CD8-positive, alpha-beta memory T cell (primary cell): ENCODE measurements at places on chromosomes 6 and 20. TPM values are rescaled to one million over a fixed set of nuclear protein-coding genes. Genes with fewer than 3 reads are reported as not detected.
A peak's percentile ranks its signal among the peaks of the same experiment; 100 is the strongest.

Gene CST4
- total RNA-seq = not detected

Gene HSPA1L
- 3.8 TPM for total RNA-seq

Gene BTN1A1
- total RNA-seq = 0.09 TPM

Gene GSTA2
- total RNA-seq = not detected

Gene SNPH
- total RNA-seq = 3.5 TPM

Gene WFDC10B
- total RNA-seq = not detected

Gene LKAAEAR1
- total RNA-seq = 0.29 TPM

Gene SLC26A8
- not detected for total RNA-seq

- H3K27me3 ChIP-seq = no peaks in the 10 kb centered on the region
- H3K4me3 ChIP-seq = no peak overlapping the region
- DNase-seq = no peak
- peaks cover 86% of the 10 kb centered on the region for H3K36me3 ChIP-seq
- no peak overlapping the region for H3K27ac ChIP-seq
These were observed 20.8 kb downstream of the RBM39 start for GRCh38 chr20:35721219-35721618.

DNA sequence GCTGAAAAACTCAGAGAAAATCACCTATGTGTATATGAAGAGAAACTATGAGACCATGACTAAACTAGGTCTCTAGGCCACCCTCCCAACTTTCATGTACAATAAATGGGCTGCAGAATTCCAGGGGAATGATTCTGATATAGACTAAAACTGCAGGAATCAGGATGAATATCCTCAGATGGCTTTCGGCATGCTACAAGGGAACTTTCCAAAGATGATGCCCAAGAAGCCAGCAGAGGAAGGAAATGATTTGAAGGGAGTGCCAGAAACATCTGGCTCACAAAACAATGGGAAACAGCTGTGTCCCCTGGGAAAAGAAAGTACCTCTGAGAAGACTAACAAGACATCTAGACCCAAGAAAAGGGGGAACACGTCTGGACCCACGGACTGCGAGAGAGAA lies 41.1 kb downstream of the PLN start:
- H3K4me1 ChIP-seq = no peaks in the 10 kb centered on the region
- no peak overlapping the region for H3K4me3 ChIP-seq
- no peaks in the 10 kb centered on the region for H3K36me3 ChIP-seq
- no peaks in the 10 kb centered on the region for H3K27me3 ChIP-seq

- H3K36me3 ChIP-seq = no peaks in the 10 kb centered on the region
- H3K27me3 ChIP-seq = no peaks in the 10 kb centered on the region
- no peak for DNase-seq
- H3K4me1 ChIP-seq = no peaks in the 10 kb centered on the region
- H3K4me3 ChIP-seq = no peak overlapping the region
These were observed 4.4 kb downstream of the PGK2 start for GRCh38 chr6:49782725-49783124.

GRCh38 chr6:150599199-150600009 lies at the start of gene PLEKHG1:
TSS of gene PLEKHG1 (plus strand) at chr6:150599885. CDS start at chr6:150733682, 133,797 bp downstream.
- peak within 1 kb of the TSS; percentile 52 for H3K4me3 ChIP-seq
- peak within 1 kb of the TSS; percentile 7 for H3K27ac ChIP-seq
- no peaks in the 10 kb centered on the region for H3K4me1 ChIP-seq

- H3K4me3 ChIP-seq = no peak overlapping the region
- no peaks in the 10 kb centered on the region for H3K27me3 ChIP-seq
These were observed 51.5 kb downstream of the EZR start for GRCh38 chr6:158767709-158768108.

- H3K4me3 ChIP-seq = no peak overlapping the region
- H3K27me3 ChIP-seq = peaks cover 40% of the 10 kb centered on the region
These were observed 7.2 kb downstream of the FOXC1 start for GRCh38 chr6:1616701-1617463.

GRCh38 chr6:81890846-81891245 lies 138.4 kb upstream of the TENT5A start:
- no peak overlapping the region for H3K4me3 ChIP-seq
- H3K27ac ChIP-seq = no peak overlapping the region
- H3K36me3 ChIP-seq = no peaks in the 10 kb centered on the region
- H3K27me3 ChIP-seq = no peaks in the 10 kb centered on the region
- no peaks in the 10 kb centered on the region for H3K4me1 ChIP-seq

DNA sequence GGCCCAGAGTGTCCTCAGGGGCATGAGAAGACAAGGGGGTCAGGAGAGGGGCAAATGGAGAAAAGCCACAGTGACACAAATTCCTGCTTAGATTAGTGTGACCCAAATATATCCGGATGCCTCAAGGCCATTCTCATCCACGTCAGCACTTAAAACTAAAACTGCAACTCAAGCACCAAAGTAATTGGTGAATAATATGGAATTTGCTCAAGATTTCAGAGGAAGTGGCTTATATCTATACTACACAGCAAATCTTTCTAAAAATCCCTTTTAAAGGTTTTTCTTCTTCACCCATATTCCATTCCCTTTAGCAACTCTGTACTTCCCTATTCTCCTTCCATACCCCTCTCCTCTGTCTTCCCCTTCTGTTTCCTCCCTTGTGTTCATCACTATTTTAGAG lies 15.2 kb downstream of the DEF6 start:
- DNase-seq = no peak
- peaks cover 22% of the 10 kb centered on the region for H3K36me3 ChIP-seq
- H3K27me3 ChIP-seq = no peaks in the 10 kb centered on the region
- H3K4me3 ChIP-seq = peak overlapping the region; percentile 56
- peaks cover 84% of the 10 kb centered on the region for H3K4me1 ChIP-seq
- H3K27ac ChIP-seq = no peak overlapping the region

DNA sequence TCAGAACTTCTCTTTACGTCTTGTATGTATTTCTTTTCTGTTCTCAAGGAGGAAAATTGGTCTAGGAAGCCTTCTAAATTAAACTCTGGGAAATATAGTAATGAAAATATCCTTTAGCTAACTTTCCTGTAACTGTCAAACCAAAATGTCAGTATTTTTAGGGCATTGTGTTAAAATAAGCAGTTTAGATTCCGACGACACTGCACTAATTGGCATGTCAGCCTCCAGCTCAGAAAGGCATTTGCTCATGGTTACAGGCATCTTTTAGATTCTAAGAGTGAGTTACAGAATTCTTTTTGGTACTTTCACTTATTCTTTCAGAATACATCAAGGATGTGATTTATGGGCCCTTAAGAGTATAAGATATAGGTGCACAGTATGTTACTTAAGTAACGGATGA lies 26.1 kb upstream of the VAPB start:
- no peak overlapping the region for H3K4me3 ChIP-seq
- peaks cover 7% of the 10 kb centered on the region for H3K36me3 ChIP-seq
- no peaks in the 10 kb centered on the region for H3K27me3 ChIP-seq

DNA sequence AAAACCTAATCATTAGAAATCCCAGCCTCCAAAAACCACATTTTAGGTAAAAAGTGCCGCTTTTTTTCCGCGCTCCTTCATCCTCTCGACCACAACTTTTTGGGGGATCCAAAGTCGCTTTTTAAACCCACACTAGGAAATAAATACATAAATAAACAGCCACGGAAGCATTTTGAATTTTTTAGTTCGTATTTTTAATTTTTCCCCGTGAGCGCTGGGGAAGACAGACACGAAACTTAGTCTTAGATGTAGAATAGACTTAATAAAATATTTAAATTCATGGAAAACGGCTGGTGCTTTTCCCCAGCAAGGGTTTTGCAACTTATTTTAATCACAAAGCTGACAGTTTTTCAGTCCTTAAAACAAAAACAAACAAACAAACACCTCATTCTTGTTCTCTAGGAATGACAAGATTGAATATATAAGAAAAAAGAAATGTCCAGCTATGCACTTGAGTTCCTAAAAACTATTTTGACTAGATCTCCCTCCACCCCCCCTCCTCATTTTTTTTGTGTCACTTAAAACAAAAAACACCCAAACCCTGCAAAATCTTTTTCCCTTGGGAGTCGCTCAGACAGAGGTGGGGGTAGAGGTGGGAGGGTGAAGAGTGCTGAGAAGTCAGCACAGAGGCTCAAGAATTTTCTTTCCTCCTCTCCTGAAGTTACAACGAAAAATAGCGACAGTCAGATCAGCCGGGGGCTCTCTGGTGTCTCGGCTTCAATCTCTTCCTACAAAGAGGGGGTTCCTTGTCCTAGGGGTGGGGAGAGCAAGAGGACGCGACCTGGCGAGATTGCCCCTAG lies 43.4 kb upstream of the SUPT3H start:
- H3K4me1 ChIP-seq = peaks cover 24% of the 10 kb centered on the region
- H3K36me3 ChIP-seq = no peaks in the 10 kb centered on the region
- H3K4me3 ChIP-seq = peak overlapping the region; percentile 68
- no peak for DNase-seq
